ENCODE measurements at places on chromosomes 12 and 14. TPM values are rescaled to one million over a fixed set of nuclear protein-coding genes. Genes with fewer than 3 reads are reported as not detected.

The BATF gene
- total RNA-seq: 7.8 TPM

The SLCO1B1 gene
- not detected for total RNA-seq

- H3K36me3 ChIP-seq: no peaks in the 10 kb centered on the region
- peaks cover 8% of the 10 kb centered on the region for H3K27me3 ChIP-seq
- no peak overlapping the region for H3K27ac ChIP-seq
- H3K4me3 ChIP-seq: peak overlapping the region; percentile 56
- peaks cover under 1% of the 10 kb centered on the region for H3K4me1 ChIP-seq
- DNase-seq: peak; percentile 74
Observed at GRCh38 chr14:21846227-21846885, 172.7 kb upstream of the OR4E1 start.

GRCh38 chr12:78881685-78882084, 17.1 kb downstream of the SYT1 start:
- no peaks in the 10 kb centered on the region for H3K36me3 ChIP-seq
- no peaks in the 10 kb centered on the region for H3K27me3 ChIP-seq
- H3K4me3 ChIP-seq: no peak overlapping the region
- H3K4me1 ChIP-seq: no peaks in the 10 kb centered on the region
- no peak overlapping the region for H3K27ac ChIP-seq

DNA sequence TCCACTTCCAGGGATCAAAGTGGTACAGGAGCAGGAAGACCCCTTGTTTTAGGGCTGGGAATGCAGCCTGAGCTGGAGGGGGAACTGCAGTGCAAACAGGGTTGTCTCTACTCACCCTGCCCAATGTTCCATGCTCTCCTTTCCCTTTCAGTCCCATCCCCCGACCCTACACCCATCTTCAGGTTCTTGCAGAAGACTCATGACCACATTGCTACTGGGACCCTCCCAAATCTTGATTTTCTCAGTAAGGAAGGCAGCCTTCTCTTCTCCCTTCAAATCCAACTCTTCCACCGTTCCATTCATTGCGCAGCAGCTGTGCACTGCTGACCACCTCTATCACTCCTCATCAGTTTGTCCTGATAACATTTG, 1.9 kb downstream of the SERPINA11 start:
- H3K4me3 ChIP-seq: no peak overlapping the region
- DNase-seq: no peak
- H3K27me3 ChIP-seq: no peaks in the 10 kb centered on the region
- no peak overlapping the region for H3K27ac ChIP-seq

- no peak for DNase-seq
- peaks cover 86% of the 10 kb centered on the region for H3K36me3 ChIP-seq
- H3K4me1 ChIP-seq: no peaks in the 10 kb centered on the region
Observed at GRCh38 chr12:132739600-132740312, 21.9 kb downstream of the ANKLE2 start.
